ENCODE measurements at places on chromosomes 6 and 20.

DNA sequence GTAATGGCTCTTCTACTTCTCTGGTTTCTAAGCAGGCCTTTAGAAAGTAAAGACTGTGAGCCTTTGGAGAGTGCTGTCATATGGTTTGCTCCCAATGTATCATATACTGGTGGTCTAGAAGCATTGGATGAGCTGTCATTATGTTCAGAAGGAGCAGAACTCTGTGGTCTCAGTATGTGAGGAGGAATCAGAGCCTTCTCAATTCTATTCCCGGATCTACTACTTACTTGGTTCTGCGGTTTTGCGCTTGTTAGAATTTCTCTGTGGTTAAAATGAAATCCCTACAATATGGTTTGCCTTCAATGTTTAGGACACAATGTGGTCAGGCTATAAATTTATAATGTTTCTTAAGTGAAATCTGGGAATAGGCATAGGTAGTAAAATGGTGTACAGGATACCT is 64.6 kb downstream of the RWDD2A start:
- no peak for DNase-seq

DNA sequence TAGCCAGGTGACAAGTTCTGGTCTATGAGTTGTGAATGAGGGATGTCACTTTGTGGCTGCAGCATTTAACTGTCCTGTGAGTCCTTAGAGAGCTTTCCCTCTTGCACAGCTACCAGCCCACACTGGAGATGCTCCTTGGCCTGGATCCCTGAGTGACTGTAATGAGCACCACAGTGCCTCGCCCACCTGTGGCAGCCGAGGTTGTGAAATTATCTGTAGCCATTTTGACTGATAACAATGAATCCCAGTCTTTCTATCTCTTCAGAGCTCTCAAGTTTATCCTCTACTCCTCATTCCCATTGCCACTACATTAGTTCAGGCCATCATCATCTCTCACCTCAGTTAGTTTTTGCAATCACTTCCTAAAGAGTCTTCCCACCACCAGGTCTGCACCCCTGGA is 41.3 kb upstream of the BEND3 start:
- DNase-seq = no peak

DNA sequence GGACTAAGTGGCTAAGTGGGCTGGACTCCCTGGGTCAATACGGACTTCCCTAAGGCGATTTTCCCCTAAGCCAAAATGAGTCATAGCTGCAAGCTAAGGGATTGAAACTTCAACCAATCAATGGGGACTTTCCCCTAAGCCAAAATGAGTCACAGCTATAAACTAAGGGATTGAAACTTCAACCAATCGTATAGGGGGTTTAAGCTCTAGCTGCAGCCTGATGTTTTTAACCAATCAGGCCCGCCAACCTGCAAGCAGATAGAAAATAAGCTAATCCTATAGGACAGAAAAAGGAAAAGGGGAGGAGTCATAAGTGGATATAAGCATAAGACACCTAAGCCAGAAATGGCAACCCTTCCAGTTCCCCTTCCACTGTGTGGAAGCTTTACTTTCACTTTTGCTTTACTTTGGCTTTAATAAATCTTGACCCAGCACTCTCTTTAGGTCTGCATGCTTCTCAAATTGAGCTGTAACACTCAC is 655.0 kb upstream of the HS3ST5 start:
- DNase-seq = peak; percentile 30

GRCh38 chr20:23753589-23753988 is 2.9 kb upstream of the CST1 start:
- no peak for DNase-seq

- DNase-seq = no peak
Observed at GRCh38 chr6:33865478-33866077, 61.8 kb upstream of the MLN start.

DNA sequence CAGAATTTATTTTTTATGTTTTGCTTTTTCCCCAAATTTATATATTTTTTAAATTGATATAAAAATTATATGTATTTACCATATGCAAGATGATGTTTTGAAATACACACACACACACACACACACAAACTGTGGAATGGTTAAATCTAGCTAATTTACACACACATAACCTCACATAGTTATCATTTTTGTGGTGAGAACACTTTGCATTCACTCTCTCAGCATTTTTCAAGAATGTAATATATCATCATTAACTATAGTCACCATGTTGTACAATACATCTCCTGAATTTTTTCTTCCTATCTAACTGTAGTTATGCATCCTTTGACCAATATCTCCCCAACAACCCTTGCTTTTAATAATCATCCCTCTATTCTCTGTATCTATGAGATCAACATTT is 52.2 kb downstream of the GFRAL start:
- no peak for DNase-seq

- DNase-seq = no peak
Observed at GRCh38 chr6:122428781-122429180, 29.3 kb downstream of the HSF2 start.

DNA sequence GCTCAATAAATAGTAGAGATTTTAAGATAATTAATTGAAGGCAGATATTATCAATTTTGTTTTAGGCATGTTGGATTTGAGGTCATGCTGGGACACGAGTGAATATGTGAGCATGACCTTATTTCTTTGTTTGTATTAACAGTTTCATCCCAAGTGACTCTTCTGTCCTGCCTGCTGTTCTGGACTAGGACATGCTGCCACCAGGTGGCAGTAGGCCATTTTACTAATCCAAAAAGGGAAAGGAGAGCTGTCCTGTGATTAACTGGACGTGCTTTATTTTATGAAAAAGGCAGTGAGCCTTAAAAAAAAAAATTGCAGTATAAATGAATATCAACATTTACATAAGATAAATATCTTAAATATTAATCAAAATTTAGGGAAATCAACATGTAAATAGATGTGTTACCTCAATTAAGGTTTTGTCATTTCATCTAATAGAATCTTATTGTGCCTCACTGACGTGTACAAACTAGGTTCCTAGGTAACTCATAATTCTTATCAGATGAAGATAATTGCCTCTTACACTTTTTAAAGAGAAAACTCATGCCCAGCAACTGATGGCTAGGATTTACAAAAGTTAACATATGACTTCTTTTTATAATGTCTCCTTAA is 49.8 kb downstream of the FRK start:
- peak; percentile 54 for DNase-seq

- DNase-seq = no peak
Observed at GRCh38 chr6:160583794-160584193, 80.3 kb downstream of the LPA start.

- DNase-seq = no peak
Observed at GRCh38 chr6:134553936-134554335, 236.0 kb upstream of the SGK1 start.

- DNase-seq = no peak
Observed at GRCh38 chr20:2914160-2914559, 40.9 kb downstream of the PTPRA start.

DNA sequence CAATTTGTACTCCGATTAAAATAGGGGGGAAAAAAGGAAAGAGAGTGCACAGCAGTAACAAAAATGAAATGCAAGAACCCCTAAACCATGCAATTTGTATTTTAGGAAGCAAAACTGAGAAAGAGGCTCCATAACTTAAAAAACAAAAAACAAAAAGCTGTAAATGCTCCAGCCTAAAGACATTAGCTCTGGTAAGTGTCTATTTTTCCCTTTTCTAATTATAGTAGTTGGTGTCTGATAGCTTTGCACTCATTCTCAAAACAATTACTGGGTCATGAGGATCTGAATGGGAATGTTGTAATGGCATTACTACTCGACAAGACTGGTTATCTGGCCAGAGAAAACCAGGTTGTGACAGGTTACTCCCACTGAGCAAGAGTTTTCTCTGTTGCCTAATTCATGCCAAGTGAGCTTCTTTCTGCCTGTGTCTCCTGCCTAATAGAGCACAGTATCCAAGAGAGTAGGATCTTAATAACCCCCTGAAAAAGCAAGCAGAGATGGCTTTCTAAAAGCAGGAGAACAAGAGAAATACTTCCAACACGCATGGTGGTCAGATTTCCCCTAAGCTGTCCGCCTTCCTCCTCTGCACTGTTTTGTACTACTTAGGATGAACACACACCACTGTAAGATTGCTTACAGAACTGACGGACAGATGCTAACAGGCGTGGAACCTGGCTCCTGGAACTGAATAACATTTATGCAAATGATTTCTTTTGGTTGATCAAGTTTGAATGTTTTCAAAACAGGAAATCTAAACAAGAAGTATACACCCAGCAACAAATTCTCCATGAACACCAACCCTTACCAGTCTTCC is 86.4 kb downstream of the FKBP5 start:
- peak; percentile 34 for DNase-seq

DNA sequence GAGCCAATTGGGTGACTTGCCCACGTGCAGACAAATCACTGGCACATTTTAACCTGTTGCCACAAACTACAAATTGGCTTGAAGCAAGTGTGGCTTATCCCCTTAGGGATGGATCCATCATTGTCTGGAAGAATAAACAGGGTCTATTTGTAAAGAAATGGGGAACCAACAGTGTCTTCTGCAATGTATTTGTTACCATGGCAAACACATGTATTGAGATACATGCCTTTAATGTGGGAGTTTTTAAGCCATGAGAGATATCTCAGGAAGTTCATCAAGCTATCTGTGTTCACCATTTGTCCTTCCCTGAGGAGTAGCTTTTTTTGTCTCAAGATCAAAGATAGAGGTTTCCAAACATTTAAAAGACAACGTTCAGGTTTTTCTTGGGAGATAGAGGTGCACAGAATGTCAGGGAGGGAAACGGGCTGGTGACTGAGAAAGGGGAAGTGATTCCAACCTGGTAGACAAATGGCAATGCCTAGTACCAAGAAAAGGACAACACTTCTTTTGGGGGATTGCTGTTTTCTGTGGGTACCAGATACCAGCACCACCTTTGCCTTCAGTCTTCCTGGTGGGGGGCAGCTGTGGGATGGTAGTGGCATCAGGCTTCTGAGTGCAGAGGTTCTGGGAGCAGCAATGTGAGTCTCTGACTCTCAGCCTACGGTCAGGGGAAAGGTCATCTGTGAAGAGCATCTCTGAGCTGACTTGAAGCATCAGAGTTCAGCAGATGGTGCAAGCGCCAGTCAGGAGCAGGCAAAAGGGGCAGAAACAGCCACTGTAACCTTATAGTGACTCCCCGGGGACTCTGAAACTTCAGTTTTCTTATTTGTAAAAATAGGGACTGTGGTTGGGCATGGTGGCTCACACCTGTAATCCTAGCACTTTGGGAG is 20.1 kb upstream of the BCAS1 start:
- DNase-seq = no peak

GRCh38 chr6:138509371-138509770 is 10.1 kb upstream of the NHSL1 start:
- DNase-seq = peak; percentile 69

DNA sequence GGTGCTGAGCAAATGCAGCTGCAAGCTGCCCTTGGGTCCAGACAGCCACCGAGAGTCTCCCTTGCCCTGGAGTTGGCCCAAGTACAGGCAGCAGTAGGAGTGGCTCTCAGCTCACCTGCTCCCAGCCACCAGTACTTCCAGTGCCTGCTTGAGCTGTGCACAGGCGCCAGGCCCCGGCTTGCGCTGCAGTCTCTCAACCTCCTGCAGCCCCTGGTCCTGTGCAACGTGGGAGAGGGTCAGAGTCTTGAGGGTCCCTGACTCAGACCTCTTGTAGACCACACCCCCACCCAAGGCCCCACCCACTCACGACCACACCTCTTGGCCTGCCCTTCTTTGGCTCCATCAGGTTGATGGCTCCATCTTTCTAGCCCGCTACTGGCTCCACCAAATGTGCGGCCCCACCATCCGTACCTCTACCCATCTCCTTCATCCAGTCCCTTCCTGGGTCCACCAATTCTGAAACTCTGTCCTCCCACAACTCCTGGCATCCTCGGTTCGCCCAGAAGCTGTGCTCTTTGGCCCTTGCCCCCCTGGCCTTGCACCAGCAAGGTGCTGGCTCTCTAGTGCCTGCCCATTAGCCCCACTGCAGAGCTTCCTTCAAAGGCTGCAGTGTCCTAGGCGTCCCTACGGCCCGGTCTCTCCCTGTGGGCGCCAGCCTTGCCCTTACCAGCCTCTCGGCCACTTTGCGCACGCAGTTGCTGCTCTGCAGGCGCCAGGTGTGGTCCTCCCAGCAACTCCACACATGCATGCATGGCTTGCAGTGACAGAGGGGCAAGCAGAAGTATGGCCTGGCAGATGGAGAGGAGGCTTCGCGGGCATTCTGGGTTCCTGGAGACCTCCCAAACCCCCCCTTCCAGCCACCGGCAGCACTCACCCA is 16.5 kb upstream of the SPAG4 start:
- DNase-seq = no peak

DNA sequence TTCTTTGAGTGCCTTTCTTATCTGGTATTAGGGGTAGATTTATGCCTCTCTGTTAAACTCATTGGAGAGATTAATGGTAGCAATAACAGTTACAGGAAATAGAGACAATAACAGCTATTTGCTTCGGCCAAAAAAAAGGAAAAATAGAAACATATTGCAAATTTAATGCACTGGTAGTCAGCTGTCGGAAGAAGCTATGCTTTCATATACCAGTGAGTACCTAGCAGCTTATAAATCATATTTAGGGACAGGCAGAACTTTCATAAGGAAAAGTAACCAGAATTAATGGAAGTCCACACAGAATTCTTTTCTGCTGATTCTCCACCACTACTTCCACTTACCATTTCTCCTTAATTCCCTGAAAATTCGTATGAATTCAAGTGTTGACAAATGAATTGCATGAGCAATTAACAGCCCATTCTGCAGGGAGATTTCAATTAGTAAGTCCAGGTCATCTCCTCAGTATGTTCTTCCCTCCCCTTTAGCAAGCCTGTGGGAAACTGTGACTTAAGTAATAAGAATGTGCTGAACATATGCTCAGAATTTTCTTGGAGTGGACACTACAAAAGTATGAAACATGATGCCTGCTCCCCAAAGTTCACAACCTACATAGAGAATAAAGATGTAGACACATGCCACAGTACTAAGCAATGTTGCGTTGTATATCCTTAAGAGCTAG is 196.7 kb upstream of the KCNQ5 start:
- DNase-seq = no peak

DNA sequence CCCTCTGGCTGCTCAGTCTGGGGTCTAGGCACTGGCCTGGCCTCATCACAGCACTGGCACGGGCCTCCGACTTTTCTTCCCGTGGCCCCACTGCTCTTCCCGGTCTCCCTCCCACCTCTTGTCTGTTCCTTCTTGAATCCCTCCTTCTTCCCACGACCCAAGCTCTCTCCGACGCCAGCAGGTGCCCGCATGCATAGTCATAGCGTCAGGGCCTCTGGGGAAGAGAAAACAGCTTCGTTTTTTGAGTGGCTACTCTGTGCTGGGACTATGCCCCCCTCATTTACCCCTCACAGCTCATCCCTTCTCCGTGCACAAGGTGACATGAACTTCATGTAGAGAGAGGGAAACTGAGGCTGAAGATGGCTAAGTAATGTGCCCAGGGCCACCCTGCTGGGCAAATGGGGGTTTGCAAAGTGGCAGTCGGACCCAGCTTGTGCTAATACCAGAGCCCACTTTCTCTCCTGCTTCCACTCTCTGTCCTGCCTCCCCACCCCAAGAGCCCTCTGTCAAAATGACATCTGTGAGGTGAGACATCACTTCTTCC is 59.2 kb downstream of the SYNJ2 start:
- no peak for DNase-seq

DNA sequence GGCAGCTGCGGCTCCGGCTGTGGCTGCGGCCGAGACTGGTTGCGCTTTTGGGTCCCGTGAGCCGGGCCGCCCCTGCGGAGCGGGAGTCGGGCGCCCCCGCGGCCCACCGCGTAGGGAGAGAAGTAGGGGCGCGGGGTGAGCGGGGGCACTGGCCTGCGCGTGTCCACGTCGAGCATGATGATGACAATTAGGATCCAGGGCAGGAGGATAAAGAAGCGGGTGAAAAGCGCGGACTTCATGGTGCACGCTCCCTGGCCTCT is 739 bp downstream of the B3GAT2 start:
- DNase-seq = no peak

Data from CD4-positive, alpha-beta T cell treated with Interleukin-17A for 1 hour (primary cell).